ENCODE measurements at places on chromosomes 3 and 15.

GRCh38 chr15:50109076-50109987, 9.7 kb downstream of the ATP8B4 start:
- DNase-seq: peak; percentile 3

GRCh38 chr15:68537097-68537496, 41.7 kb upstream of the CORO2B start:
- no peak for DNase-seq

- DNase-seq: no peak
Measured at GRCh38 chr3:30300809-30301208, 305.6 kb upstream of the TGFBR2 start.

GRCh38 chr15:98878172-98878571, 129.4 kb downstream of the PGPEP1L start:
- no peak for DNase-seq

DNA sequence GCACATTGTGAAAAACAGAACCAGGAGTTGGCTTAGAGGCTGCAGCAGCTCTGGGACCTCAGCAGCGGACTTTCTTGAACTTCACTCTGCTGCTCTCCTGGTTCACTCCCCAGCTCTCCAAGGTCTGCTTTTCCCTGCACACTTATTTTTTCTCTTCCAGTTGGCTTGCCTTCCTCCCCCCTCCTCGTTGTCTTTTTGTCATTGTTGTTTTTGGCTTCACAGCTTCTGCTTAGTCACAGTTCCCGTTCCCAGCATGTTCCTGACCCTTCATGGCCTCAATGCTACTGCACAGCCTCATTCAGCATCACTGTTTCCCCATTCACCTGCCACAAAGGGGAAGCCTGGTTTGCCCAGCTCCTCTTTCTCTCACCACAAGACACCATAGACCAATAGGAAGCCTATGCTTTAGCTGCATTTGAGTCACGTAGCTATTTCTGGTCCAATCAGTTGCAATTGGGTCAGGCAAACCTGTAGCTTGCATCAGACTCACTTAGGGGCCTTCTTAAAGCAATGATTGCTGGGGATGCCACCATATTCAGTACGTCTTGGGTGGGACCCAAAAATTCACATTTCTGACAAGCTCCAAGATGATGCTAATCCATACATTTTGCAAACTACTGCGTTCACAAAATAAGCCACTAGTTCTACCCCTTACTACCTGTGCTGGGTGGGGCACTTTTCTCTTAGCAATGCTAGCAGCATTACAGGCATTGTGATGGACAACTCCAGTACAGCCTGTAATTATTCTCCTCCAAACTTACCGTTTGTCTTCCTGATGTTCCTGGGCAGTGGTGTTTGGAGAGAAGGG, 7.8 kb upstream of the SUMF1 start:
- DNase-seq: no peak

DNA sequence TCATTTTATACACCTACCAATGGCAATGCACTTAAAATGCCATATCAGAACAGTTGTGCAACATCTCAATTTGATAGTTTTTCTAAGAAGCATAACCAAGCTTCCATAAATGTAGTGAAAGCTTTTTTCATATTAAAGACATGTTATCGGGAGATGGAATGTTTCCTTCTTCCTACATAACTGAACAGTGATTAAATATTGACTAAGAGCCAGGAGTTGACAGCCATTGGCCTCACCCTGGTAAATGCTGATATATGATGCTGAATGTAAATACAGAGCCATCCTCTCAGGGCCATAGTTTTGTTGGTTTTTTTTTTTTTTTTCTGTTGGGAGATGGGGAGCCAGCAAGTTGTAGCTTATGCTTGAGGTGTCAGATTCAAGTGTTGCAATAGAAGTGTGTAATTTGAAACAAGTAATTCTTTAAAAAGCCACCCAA, 203.3 kb upstream of the IL12A start:
- no peak for DNase-seq

DNA sequence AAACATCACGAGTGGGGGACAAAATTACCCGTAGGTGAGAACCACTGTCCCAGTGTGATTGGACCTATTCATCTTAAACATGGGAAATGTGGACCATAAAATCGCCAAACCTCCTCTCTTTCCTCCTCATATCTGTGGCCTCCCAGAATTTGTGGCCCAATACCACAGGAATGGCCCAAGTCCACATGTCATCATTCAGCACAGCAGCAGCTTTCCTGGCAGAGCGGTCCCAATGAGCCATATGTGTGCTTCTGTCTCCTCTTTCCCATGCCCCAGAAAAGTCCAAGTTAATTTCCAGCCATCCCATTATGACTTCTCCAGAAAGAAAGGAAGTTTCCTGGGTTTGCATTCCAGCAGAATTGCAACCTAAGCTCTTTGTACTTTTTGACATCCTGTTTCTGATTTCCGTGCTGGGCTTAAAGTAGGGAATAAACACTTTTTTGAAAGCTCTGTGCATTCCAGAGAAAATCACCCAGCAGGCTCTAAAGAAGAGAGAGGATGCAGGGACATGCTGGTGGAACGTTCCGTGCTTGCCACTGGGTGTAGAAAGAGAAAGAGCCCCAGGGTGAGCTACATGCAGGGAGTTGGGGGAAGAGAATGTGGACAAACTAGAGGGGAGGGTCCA, 259.4 kb upstream of the PROK2 start:
- no peak for DNase-seq

DNA sequence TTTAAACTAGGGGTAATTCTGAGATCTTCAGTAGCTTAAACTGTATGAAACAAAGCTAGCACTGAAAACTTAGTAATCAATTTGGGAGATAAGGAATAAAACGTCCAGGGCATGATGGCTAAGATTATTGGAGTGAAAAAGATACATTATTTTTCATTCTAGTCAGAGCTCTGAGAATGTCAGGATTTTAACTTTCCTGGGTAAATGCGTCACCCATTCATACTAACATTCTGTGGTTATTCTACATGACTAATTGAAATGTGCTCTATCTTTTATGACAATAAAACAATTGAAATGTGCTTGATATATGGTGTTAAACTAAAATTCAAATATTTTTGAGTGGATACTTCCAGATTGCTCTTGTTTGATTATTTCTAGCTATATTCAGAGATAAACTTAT, 626.0 kb downstream of the EDEM1 start:
- no peak for DNase-seq

DNA sequence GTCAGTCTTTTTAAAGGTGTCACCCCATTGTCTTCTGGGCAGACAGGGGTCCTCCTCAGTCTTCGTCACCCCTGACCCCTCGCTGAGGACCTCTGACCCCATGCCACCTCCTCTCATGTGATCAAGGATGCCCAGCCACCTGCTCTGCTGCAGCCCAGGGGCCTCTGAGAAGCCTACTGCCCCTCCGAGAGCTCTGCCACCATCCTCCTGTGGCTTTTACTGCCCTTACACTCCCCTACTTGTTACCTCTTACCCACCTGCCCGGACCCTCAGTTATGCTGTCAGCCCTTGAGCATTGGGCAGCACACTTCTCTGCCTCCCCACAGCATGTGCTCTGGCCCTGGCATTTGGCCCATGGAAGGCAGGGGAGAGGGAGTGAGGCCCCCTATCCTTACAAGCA, 123.2 kb downstream of the LRRK1 start:
- no peak for DNase-seq

- DNase-seq: no peak
Measured at GRCh38 chr3:4503050-4503449, 9.9 kb downstream of the ITPR1 start.

GRCh38 chr15:70023769-70024491, 73.8 kb downstream of the TLE3 start:
- DNase-seq: no peak

GRCh38 chr3:159082519-159082918, 280.7 kb downstream of the MFSD1 start:
- DNase-seq: no peak

DNA sequence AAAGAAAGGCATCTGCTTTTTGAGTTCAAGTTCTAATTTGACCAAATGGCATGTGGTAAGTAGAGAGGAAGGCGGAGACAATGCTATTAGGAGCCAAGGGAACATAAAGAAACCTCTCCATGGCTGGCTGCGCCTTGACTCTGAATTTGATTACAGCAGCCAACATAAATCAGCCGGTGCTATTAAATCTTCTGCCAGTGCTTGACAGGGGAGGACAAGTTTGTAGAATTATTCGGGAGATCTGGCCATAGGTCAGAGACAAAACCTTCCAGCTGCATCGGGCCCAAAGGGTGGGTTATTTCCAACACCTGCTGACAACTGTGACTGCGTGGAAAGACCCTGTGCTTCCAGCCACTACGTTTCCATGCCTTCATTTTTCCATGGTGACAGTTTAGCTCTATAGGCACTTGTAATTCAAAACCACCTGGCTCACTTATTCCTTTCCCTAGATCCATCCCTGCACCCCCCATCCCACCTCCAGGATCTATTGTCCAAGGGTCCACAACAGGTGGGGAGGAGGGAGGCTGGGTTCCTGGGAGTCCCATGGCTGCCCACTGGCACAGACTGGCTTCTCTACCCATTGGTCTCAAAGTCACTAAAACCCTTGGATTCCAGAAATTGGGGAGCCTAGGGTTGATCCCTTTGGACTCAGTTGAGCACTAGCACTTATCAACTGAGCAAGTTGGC, 15.9 kb downstream of the COLQ start:
- no peak for DNase-seq

GRCh38 chr3:71057526-71057894, 526.0 kb downstream of the FOXP1 start:
- DNase-seq: no peak

DNA sequence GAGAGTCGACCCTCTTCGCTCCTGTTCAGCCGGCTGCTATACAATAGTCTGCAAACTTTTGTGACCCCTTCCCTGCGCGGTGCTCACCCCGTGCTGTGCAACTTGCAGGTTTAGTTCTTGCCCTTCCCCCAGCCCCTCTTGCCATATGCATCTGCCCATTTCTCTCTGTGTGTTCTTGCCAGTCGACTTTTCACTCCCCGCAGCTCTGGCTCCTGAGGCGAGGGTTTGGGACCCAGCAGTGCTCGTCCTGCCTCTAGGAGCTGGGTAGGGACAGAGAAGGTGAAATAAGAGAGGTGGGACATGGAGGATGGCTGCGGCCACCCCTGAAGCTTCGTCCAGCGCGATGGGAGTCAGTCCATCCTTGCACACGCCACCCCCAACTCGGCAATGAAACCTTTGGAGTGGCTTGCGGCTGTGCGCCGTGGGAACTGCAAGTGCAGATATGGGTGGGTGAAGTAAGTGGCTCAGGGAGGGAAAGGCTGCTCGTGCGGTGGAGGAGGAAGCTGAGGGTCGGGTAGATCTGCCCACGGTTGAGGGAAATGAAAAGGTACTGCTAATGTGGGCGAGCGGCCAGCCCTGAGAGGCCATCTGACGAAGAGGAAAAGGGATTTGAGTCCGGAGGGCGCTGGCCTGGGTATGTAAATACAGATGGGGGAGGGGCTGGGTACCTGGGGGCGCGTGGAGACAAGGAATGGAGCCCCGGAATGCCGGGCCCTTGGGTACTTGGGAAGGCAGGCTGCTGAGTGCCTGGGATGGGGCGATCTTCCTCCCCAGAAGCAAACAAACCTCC, 1.0 kb downstream of the LRRC3B start:
- no peak for DNase-seq

DNA sequence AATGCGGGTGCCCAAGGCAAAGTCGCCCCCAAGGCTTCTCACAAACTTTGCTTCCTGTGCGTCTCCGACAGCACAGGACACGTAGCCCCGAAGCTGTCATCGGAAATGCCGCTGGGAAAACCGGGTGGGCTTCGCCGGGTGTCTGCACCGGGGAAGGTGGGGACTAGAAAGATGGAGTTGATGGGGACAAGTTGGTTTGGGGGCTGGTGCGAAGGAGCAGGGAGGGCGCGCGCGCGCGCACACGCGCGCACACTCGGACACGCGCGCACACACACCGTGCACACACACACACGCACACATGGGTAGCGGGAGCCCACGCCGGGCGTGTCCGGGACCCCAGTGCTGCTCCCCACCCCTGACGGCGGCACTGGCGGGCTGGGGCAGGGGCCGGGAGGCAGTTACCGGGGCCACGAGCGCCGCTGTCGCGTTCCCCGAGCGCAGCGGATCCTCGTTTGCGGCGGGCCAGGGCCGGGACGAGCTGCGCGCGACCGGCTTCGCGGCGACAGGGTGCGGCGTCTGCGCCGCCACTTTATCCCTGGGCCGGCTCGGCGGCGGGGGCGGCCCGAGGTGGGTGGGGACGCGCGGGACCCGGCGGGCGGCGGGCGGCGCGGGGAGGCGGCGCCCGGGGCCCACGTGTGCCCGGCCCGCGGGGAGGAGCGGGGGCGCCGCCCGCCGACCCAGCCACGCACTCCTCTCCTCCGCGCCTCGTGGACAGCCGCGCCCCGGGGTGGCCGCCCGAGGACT, 539 bp upstream of the MGLL start:
- DNase-seq: no peak

DNA sequence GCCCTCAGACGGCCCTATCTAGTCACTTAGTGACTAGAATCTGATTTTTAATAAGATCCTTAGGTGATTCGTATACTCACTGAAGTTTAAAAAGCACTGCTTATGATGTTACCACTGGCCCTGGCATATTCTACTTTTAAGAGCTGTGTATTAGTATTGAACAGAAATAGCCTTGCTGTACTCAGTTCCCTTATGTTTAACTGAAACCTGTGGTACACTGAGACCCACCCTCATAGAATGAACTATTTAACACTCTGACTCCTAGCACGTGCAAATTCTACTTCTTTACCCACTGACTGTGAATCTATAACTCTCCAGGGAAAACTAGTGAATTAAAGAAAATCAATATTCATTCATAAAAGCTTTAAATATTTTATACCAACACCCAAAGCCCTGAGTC, 108.9 kb downstream of the CCNL1 start:
- DNase-seq: no peak

DNA sequence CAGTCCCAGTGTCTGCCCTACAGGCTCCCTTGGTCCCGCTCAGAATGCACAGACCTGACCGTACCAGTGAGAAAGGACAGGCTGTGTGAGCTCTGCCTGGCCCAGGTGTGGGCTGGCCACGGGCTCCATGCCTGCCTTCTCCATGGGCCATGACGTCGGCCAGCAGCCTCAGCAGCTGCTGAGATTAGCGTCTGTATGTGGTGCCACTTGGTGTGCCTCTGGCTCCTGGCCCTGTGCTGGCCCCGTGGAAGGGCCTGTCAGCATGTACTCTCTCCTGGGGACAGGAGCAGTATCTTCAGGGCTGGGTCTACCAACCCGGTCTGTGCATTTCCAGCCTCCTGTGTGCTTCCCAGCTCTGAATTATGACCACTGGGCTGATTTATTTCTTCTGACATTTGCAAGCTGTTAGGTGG, 25.7 kb downstream of the KLF13 start:
- DNase-seq: no peak

GRCh38 chr3:18791182-18791581, 357.1 kb upstream of the KCNH8 start:
- DNase-seq: no peak

GRCh38 chr3:15040844-15041243, 24.3 kb downstream of the MRPS25 start:
- DNase-seq: no peak

GRCh38 chr3:107975529-107976201, 115.2 kb downstream of the CD47 start:
- DNase-seq: peak; percentile 39

DNA sequence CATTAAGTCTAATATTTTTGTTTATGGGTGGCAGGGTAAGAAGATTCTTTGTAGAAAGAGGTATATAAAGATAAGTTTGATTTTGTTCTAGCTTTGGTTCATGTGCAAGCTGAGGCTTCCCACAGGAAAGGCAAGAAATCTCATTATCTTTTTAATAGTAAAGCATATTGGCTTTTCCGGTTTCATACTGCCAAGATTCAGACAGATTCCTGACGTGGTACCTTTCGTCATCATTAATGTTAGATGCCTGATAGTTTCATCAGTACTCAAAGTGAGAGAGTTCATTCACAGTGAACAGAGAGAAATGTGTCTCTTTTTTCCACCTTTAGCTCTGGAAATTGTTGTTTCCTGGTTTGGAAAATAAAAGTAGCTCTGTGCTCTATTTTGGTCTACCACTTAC, 16.5 kb downstream of the TPM1 start:
- no peak for DNase-seq

GRCh38 chr3:113825090-113825489, 13.5 kb upstream of the GRAMD1C start:
- no peak for DNase-seq
